ENCODE measurements at places on chromosomes 12 and 14.

GRCh38 chr14:32559590-32559989 is 230.5 kb downstream of the AKAP6 start:
- no peak for DNase-seq

- DNase-seq = no peak
These were observed 11.3 kb downstream of the BDKRB1 start for GRCh38 chr14:96267336-96267735.

GRCh38 chr14:101072531-101072930 is 169.0 kb upstream of the RTL1 start:
- no peak for DNase-seq

DNA sequence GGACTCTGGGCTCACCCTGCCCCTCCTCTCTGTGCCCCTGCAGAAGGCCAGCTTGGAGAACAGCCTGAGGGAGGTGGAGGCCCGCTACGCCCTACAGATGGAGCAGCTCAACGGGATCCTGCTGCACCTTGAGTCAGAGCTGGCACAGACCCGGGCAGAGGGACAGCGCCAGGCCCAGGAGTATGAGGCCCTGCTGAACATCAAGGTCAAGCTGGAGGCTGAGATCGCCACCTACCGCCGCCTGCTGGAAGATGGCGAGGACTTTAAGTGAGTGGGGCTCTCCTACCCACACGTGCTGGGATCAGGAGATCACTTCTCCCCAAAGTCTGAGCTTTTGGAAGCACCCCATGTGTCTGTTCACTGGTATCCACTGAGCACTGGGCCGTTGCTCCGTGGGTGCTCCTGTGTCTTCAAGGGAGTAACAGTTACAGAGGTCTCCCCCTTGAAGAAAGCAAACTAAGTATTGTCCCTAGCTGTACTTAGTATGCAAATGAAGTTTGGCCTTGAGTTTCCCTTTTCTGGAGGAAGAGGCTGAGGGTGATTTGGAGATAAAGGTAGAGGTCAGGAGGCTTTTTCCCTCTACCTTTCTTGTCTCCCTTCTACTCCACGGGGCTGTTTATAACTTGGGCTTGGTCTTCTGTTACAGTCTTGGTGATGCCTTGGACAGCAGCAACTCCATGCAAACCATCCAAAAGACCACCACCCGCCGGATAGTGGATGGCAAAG is 3.3 kb downstream of the KRT18 start:
- DNase-seq = no peak

- no peak for DNase-seq
These were observed 57.1 kb downstream of the METTL25 start for GRCh38 chr12:82415402-82415801.

GRCh38 chr14:50012644-50013043 is 103.7 kb downstream of the VCPKMT start:
- no peak for DNase-seq

DNA sequence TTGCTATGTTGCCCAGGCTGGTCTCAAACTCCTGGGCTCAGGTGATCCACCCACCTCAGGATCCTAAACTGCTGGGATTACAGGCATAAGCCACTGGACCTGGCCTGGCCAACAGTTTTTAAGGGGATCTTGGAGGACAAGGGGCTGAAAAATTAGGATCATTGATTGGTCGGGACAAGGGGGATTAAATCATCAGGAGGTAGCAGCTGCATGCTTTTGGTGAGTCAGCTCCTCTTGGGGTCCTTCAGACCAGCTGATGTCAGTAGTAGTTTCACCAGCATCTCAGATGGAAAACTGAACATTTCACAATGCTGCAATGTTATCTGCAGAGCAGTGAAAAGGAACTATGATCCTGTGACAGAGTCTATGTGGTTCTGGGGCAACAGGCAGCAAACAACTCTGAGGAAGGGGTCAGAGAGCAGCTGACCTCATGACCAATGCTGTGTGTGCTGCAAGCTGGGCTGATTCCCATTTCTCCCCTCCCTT is 6.3 kb downstream of the LRRC74A start:
- no peak for DNase-seq

GRCh38 chr12:2879853-2880252 is 2.8 kb downstream of the RHNO1 start:
- no peak for DNase-seq

GRCh38 chr12:25997201-25997963 is 38.9 kb downstream of the RASSF8 start:
- no peak for DNase-seq

Measured in nucleus accumbens (tissue), 56 donors.